Stimulated activated CD8-positive, alpha-beta memory T cell treated with anti-CD3 and anti-CD28 coated beads, Interleukin-4, amount 100 ng/mL, for 4 hours (primary cell): ENCODE measurements at places on chromosomes 6 and 20.
A peak's percentile ranks its signal among the peaks of the same experiment; 100 is the strongest.

DNA sequence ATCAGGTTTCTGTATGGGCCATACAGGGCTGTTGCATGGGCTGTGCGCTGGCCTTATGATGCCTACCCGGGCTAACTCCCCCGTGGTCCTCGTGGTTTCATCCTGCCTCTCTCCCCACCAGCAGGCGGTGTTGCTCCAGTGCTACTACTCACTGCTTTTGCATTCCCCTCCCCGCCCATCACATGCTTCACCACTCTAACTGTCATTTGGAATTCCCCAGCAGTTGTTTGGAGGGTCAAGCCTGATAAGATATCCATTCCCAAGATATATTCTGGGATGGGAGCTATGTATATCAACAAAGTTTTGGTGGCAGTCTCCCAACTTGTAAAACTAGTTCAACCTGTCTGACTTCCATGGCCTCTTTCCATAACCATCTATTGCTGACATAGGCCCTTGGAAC, 233.2 kb upstream of the SOX4 start:
- DNase-seq: no peak

- DNase-seq: peak; percentile 66
These were observed 31.9 kb downstream of the NTSR1 start for GRCh38 chr20:62740286-62741141.

GRCh38 chr6:44229376-44230033, 6.1 kb downstream of the SLC29A1 start:
- no peak for DNase-seq

- no peak for DNase-seq
These were observed 277.1 kb downstream of the ADGB start for GRCh38 chr6:146875927-146876270.

DNA sequence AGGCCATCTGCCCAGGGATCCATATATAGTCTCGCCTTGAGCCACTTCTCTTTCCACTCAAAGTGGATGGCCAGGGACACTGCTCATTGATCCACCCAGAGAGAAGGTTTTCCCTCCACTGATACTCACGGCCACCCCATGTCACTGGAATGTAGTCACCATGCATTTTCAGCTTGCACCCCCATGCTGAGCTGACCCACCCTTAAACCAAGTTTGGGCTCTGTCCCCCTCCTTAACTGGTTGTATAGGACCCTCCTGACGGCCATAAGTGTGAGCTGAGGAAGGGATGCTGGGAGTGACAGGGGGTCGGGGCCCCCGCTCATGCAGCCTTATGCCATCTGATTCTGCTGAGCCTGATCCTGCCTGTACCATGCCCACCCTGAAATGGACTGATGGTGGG, 25.7 kb downstream of the SUMO4 start:
- DNase-seq: no peak

DNA sequence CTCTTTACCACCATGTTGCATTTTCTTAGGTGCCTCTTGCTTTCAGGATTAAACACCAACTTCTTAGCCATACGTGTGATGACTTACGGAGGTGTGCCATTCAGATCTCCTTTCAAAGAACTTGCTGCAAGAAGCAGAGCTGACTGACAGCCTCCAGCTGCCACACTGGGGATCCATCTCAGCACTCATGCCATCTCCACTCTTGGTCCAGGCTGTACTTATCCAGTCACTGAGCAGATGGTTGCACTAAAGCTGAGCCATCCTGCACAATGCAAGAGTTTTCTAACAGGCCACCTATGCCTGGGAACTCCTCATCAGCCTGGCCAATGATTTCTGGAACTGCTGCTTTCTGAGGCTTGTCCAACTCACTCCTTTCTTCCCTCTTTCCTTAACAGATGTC, 31.4 kb upstream of the KIF6 start:
- DNase-seq: no peak

DNA sequence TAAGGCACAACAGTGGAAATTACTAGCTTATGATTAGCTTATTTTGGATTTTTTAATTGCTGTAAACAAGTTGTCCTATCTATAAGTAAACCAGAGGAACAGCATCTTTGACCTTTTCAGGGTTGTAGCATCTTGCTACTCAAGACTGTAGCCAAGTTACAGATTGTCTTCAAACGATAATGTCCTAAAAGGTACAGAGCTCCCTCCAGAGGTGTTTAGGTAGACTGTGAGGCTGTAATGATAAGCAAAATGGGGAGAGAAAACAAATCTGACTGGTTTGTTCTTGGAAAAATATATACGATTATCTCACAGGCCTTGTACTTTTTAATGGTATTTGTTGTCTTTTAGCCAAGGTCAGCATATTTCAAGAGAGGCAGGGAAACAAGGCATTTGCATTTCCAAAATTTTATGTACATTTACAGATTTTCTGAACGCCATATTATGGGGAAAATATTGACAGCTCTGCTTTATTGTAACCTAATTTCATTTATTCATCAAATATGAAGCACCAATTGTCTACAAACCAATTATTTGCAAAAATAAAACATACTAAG, 273.4 kb downstream of the MEI4 start:
- no peak for DNase-seq

DNA sequence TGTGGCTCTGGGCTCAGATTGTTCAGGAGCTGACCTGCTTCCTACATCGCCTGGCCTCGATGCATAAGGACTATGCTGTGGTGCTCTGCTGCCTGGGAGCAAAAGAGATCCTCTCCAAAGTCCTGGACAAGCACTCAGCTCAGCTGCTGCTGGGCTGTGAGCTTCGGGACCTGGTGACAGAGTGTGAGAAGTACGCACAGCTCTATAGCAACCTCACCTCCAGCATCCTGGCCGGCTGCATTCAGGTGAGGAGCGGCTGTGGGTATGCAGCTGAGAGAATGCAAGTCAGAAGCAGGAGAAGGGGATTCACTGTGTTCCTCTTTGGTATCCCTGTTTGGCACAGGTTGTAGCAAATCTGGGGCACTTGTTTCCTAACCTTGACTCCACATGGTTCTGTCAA, 17.9 kb downstream of the CUL9 start:
- DNase-seq: no peak
